Activated CD4-positive, alpha-beta T cell treated with anti-CD3 and anti-CD28 coated beads for 36 hours (primary cell): ENCODE measurements at places on chromosomes 2 and 18. TPM values are rescaled to one million over a fixed set of nuclear protein-coding genes. Genes with fewer than 3 reads are reported as not detected.
A peak's percentile ranks its signal among the peaks of the same experiment; 100 is the strongest.

DNA sequence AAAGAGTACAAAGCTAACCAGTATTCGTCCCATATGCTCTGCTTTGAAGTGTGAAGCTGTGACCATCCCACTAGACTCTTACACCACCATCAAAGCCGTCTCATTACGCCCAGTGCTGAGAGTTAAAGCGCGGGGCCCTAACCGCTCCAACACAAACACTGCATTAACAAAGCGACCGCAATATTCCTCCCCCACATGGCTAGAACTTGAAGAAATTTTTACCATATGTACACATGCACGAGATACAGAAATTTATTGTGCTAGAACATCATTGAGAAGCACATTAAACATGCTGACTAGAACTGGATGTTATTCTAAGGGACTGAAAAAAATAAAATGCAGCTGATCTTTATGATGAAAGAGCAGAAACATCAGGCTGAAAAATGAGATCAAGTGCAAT is 20.5 kb downstream of the FTCDNL1 start:
- H3K36me3 ChIP-seq, result no peaks in the 10 kb centered on the region
- no peak for DNase-seq
- H3K4me3 ChIP-seq, result no peak overlapping the region
- no peak overlapping the region for H3K27ac ChIP-seq
- H3K4me1 ChIP-seq, result no peaks in the 10 kb centered on the region

GRCh38 chr2:172674034-172674967 is 61.3 kb upstream of the RAPGEF4 start:
- DNase-seq, result peak; percentile 64
- peaks cover 6% of the 10 kb centered on the region for H3K4me1 ChIP-seq
- H3K36me3 ChIP-seq, result no peaks in the 10 kb centered on the region

DNA sequence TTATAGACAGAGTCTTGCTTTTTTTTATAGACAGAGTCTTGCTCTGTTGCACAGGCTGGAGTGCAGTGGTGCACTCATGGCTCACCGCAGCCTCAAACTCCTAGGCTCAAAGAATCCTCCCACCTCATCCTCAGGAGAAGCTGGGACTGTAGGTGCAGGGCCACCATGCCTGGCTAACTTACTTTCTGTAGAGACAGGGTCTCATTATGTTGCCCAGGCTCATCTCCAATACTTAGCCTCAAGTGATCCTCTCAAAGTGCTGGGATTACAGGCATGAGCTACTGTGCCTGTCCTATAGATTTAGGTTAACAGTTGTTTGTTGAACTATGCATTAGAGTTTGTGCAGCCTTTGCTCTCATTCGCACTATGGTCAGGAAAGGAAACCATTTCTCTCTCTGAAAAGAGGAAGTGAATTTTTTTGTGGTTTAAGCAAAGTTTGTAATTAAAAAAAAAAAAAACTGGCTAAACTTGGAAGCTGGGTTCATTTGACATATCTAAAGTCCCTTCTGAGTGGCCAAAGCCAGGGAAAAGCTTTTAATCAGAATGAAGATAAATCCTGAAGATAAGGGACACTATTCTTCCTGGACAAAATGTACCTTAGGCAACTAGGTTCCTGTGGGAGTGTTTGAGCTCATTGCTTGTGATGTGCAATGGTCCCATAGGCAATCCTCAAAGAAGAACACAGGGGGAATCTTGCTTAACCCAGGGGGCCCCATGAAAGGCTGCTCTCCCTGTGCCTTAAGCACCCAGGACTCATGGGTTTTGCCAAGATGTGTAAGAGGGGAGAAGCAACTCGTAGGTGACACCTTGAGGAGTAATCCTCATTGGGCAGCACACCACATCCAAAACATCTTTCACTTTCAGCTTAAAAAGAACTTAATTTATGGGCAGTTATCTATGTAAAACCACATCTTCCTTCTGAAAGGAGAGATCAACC is 201.7 kb downstream of the MREG start:
- H3K27ac ChIP-seq, result no peak overlapping the region
- H3K27me3 ChIP-seq, result no peaks in the 10 kb centered on the region
- H3K4me1 ChIP-seq, result peaks cover 16% of the 10 kb centered on the region
- H3K4me3 ChIP-seq, result no peak overlapping the region
- no peak for DNase-seq

ANTXR1 gene
- total RNA-seq, result 0.32 TPM
